Epithelial cell of proximal tubule (primary cell): ENCODE measurements at places on chromosomes 7 and 10.

- no peak for DNase-seq
Measured at GRCh38 chr7:49790209-49790608, 16.8 kb downstream of the VWC2 start.

- DNase-seq, result no peak
Measured at GRCh38 chr7:28296571-28297483, 115.5 kb upstream of the CREB5 start.

- no peak for DNase-seq
Measured at GRCh38 chr7:210401-210925, 18.1 kb downstream of the FAM20C start.

- DNase-seq, result no peak
Measured at GRCh38 chr10:6995341-6995740, 415.3 kb upstream of the PRKCQ start.

DNA sequence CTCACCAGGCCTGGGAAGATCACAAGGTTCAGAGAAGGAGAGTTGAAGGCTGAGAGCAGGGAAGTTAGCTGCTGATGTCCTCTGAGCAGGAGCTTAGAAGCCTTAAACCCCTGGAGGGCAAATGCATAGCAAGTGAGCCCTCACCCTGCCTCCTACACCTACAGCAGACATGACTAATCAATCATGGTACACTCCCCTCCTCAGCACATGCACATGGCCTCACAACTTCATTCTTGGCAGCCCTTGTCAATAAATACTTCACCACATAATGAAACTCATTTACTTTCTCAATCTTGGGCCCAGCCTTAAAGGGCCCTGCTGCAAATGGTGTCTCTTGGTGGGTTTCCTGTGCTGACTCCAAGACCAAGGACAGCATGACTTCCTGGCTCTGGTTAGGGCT, 12.9 kb downstream of the MMRN2 start:
- no peak for DNase-seq

DNA sequence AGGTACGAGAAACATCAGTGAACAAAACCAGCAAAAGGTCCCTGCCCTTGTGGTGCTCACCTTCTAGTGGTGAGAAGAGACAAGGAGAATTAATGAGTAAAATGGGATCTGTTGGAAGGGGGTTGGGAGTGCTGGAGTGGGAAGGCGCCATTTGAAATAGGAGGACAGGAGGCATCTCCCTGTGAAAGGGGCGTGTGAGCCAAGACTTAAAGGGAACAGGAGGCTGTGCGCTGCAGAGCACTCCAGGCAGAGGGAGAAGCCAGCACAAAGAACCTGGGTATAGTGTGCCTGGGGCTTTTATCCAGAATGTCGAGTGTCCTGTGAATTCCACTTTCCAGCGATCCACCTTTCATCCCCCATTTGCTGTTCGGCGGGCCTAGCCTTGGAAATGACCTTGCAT, 497.9 kb upstream of the GALNT17 start:
- no peak for DNase-seq

GRCh38 chr7:27168265-27168947, 3.1 kb upstream of the HOXA9 start:
- no peak for DNase-seq
